ENCODE measurements at places on chromosomes 4 and X.

DNA sequence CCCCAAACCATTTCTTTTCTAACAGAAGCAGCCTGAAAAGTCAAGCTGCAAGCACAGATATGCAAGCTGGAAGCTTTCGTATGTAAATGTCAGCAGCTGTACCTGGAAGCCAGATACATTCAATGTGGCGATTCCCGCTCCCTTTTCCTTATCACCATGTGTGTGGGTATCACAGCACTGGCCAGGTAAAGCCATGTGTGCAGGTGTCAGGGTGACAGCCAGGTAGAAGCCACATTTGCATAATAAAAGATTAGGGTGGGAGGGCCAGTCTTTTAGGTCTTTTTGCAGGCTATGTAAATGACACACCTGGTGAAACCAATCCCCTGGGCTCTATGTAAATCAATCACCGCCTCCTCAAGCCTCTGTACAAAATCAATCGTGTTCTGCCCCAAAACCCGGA is 50.1 kb downstream of the RXFP1 start:
- DNase-seq: no peak

GRCh38 chrX:112048707-112049106 is 33.9 kb downstream of the TRPC5 start:
- no peak for DNase-seq

DNA sequence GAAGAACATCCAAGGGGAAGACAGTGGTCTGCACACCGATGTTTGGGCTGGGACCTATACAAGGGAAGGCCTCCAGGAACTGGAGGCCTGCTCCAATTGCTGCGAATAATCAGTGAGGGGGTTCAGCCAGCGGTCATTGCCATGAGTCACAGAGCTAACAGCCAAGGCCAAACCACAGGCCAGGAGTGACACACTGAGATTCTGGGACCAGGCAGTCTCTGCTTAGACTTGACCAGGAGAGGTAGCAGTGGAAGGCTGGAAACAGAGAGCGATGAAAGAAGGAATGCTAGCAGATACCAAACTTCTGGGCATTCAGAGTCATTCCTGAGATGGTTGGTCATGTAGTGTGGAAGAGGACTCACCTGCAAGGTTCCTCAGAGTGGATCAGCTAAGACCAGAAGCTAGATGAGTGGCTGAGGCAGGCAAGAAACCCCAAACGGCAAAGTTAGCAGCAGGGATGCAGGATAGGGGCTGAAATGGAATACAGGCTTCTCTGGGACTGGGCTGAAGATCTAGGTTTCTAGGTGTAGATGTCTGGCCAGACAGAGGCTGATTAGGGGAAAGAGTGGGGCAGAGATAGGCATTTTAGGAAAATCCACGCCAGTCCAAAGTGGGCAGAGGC is 54.7 kb downstream of the CNGA2 start:
- no peak for DNase-seq

GRCh38 chrX:71578253-71579135 is at the start of gene GCNA:
Gene GCNA, plus strand, starts transcription at chrX:71578437. Its CDS starts 2,385 bp downstream, at chrX:71580822.
- no peak for DNase-seq

DNA sequence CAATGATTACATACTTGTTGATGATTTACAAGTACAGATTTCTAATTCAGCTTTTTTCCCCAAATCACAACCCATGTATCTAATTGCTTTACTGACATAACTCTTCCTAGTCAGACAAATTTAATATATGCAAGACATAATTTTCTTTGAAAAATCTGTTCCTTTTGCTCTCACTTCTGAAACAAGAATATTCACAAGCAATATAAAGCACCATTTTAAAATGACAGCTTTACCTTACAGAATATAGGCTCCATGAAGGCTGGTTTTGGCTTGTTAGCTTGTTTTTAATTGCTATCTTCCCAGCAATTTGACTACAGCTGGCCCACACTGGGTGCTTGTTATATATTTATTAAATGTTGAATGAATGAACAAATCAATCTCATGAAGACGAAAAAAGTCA is 24.5 kb downstream of the GPM6A start:
- DNase-seq: no peak

DNA sequence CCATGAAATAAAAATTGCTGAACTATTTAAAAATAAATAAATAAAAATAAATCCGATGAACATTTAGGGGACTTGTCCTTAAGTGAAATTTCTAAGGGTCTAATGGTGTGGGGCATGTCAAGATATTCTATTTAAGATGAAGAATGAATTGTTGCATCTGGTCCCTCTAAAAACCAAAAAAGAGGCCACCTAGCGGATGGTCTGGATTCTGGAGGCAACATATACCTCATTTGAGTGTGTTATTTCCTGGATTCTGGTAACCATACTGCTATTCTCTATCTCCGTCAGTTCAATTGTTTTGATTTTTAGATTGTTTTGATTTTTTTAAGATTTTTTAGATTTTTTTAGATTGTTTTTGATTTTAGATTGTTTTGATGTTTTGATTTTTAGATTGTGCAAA is 28.3 kb downstream of the AGTR2 start:
- no peak for DNase-seq

DNA sequence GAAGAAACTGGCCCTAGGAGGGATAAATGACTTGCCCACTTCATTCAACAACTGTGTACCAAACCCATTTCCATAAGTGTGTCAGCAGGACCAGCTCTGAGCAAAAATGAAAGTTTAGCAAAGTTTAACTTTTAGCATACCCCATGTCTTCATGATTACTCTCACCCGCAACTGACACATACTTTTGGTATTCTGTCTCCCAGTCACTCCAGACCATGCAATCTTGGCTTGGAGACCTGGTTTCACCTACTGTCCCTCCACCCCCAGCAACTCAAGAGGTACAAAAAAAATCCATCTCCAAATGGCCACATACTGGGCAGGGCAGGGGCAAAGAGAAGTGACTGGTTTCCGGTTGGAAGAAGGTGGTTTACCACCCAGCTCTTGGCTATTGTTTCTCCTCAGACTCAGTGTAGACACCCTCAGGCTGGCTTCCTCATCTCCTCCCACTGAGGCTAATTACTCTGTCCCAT is 79.8 kb downstream of the RLIM start:
- DNase-seq: no peak

- no peak for DNase-seq
These were observed 795.8 kb upstream of the IGFBP7 start for GRCh38 chr4:57905965-57906364.

DNA sequence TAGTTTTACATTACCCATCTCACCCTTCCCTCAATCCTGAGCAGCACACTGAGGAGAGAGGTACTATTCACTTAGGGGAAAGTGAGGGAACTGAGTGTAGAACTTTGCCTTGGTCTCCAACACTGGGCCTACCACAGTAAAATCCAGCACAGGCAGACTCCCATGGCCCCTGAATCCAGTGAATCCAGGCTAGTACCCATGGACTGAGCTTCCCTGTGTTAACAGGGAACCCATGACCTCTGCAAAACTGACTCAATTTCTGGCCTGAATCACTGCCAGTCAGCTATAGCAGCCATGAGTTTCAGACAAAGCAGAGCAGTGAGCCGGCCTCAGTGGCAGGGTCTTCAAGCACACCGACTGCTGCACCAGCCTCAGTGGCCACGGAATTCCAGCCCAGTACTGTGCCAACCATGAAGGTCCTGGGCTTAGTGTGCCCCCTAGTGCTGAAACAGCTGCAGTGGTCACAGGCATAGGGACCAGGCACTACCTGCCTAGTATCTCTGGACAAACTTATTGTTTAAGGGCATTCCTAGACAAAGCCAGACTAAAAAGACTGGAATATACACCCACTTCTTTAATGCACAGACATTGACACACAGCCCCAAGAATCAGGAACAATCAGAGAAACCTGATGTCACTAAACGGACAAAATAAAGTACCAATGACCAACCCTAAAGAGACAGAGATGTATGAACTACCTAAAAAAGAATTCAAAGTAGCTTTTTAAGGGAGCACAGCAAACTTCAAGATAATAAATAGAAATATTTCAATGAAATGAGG is 127.4 kb upstream of the RPL34 start:
- DNase-seq: no peak

- DNase-seq: no peak
These were observed 76.4 kb upstream of the WWC2 start for GRCh38 chr4:183022617-183023016.

- no peak for DNase-seq
These were observed 656.7 kb downstream of the SPOCK3 start for GRCh38 chr4:166577639-166578038.

GRCh38 chr4:105276361-105277104 is 129.9 kb downstream of the TET2 start:
- no peak for DNase-seq

GRCh38 chrX:47560179-47560933 is 649 bp upstream of the ARAF start:
- no peak for DNase-seq

GRCh38 chr4:121177246-121178137 is 13.4 kb upstream of the TNIP3 start:
- DNase-seq: no peak

GRCh38 chr4:145404761-145405160 is 76.9 kb upstream of the SMAD1 start:
- DNase-seq: no peak

GRCh38 chrX:72238183-72238582 is 644 bp downstream of the ERCC6L start:
- no peak for DNase-seq
